ENCODE measurements at places on chromosomes 7 and 10.

DNA sequence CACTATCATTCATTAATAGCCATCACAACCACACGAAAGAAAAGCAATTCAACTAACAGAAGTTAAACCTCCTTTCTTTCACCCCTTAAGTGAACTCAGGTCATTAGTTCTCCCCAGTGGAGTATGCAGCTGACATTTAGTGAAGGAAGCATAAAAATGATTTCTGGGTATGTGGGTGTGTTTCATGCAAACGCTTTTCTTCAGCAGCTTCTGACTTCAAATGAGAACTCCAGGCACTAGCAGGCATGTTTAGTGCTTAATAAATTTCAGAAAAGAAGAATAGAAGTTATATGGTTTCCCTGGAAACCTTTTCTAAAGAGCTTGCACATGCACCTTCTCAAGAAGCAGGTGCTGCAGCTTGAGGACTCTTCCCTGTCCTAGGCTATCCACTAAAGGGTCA is 62.5 kb downstream of the PIK3CG start:
- DNase-seq = no peak

GRCh38 chr10:63437116-63437949 is 28.4 kb downstream of the JMJD1C start:
- DNase-seq = no peak

GRCh38 chr10:125060482-125060825 is 99.9 kb downstream of the CTBP2 start:
- no peak for DNase-seq

- no peak for DNase-seq
These were observed 63.1 kb upstream of the ADRB1 start for GRCh38 chr10:113980408-113981087.

GRCh38 chr10:20616056-20616671 is 280.9 kb downstream of the NEBL start:
- DNase-seq = no peak

DNA sequence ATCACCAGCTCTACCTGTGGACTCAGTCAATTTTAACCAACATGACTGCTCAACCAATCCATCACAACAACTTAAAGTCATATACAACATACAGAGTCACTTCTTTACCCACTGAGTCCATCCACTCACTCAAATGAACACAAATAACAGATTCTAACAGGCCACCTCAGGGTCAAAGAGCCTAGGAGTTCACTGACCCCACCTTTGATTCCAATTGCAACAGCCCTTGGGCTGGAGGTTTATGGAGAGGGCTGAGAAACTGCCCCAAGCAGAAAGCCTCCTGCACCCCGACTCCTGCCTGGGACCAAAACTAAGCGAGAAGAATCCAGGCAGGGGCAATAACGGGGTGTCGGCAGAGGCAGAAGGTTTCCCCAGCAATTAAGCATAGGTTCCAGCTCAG is 263.8 kb downstream of the PARD3 start:
- no peak for DNase-seq

DNA sequence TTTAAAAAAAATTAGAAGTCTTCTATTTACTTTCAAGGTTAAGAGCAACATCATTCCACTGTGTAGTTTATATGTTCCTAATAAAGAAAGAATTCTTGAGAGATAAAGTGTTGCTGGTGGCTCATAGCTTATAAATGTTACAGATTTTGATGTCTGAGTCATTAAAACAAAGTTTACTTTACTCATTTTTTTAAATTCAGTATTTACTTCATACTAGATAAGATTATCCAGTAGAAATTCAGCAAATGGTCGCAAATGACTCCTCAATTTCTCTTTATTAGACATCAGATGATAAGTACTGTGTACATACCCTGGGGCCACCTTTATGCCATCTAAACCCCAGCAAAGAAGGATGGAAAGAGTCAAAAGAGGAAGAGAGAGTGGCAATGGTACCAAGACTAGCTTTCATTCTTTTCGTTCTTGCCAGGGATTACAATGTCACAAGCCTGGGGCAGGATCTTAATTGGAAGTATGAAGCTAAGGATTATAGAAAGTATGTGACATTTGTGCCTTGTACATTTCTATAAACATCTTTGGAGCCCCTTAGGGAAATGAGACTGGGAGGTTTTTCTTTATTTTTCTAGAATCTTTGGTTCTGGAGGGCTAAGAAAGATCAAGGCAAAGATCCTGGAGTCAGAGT is 206.1 kb downstream of the CHRM2 start:
- no peak for DNase-seq

DNA sequence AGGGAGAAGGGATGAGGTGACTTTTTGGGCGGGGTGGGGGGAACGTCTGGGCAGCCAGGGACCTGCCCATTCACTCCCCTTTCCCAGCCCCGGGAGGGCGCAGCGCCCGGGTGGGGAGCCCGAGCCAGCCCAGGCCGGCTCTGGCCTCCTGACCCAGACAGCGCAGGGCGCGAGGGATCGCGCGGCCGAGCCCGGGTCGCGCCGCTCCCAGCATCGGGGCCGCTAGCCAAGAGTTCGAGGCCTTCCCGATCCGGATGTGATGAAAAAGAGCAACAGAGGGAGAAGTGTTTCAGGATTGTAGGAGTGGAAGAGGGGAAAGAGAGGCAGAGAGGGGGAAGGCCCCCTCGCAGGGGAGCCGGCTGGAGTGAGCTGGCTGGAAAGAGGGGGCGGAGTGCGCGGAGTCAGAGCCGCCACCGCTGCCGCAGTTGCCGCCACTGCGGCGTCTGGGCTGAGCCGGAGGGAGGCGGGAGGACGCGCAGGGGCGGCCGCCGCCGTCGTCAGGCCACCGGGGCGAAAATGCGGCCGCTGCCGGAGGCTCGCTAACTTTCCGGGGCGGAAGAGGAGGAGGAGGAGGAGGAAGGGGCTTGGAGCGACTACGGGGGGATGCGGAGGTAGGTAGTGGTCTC is at the start of gene MDFIC:
MDFIC (plus strand) TSS at position 69 of the 626 bp plus-strand sequence. CDS start 940 bp downstream, outside the sequence.
- peak; percentile 72 for DNase-seq

GRCh38 chr10:47321521-47322195 is 596 bp upstream of the GDF2 start:
- no peak for DNase-seq

DNA sequence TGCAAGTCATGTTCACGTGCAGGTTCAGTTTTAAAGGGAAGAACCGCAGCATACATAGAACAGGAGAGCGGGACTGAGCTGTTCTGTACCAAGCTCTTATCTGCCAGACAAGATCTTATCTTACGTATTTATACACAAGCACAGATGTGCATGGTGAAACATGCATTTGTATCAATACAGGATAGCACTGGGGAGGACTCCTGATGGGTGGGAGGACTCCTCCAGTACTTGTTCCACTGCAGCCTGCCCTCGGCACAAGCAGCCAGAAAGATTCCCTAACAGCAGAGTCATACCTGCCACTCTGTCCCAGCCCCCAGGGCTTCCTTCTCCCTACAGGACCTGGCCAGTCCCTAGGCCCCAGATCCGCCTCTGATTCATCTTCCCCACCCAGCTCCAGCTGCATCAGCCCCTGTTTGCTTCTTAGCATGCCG is 13.2 kb upstream of the PRKCQ start:
- peak; percentile 48 for DNase-seq

DNA sequence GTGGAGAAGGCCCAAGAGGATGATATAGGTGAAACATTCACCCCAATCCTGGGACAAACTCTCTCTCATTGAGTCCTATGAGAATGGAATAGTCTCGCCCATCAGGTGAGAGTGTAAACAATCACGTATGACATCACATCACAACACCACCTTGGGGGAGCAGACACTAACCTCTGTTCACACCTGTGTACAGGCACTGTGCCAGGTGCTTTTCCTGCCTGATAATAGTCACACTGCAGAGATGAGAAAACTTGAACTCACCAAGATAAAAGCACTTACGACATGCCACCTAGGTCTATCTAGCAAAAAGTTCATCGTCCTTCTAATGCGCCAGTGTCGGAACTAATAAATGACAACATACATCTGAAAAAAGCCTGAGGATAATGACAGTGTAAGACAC is 187.8 kb downstream of the FAM107B start:
- peak; percentile 84 for DNase-seq

DNA sequence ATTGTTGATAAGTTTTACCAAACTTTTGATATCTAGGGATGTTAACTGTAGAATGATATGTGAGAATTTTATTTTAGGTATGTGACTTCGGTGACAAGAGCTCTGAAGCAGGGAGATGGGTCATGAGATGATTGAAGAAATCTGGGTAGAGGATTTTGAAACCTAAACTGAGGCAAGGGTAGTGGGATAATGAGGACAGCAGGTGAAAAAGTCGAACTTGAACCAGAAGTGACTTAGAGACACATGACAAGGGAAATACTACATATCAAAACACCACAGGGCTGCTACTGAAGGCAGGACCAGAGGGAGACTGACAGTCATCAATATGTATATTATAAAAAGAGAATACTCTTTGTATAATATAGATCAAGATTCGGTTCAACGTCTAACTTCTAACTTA is 113.2 kb downstream of the WDFY4 start:
- DNase-seq = no peak

DNA sequence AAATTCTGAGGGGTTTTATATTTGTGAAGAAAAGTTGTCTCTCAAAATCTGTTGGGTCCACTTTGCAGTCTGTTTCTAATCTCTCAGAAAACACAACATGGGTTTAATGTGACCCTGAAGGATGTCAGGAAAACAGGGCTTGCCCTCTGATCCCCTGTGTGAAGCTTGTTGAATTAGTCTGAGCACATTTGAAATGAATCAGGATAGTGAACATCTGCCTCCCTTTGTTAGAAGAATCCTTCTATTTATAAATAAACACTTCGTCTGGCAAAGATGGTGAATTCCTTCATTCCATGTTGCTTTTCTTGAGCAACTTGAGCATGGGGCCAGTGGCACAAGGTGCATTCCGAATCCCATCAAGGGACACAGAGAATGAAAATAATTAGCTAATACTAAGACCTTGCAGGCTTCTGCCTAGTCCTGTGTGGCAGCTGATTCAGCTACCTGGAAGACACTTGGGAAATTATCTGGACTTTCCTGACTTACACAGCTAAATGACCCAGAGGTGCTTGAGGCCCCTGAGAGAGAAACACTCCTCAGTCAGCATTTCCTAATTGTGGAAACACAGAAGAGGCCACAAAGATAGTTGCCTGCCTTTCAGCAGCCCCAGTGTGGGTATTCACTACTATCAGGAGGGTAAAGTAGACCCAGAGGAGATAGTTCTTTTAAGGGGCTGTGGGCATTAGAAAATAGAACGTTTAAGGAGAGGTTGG is 305.5 kb downstream of the C7orf25 start:
- DNase-seq = no peak

DNA sequence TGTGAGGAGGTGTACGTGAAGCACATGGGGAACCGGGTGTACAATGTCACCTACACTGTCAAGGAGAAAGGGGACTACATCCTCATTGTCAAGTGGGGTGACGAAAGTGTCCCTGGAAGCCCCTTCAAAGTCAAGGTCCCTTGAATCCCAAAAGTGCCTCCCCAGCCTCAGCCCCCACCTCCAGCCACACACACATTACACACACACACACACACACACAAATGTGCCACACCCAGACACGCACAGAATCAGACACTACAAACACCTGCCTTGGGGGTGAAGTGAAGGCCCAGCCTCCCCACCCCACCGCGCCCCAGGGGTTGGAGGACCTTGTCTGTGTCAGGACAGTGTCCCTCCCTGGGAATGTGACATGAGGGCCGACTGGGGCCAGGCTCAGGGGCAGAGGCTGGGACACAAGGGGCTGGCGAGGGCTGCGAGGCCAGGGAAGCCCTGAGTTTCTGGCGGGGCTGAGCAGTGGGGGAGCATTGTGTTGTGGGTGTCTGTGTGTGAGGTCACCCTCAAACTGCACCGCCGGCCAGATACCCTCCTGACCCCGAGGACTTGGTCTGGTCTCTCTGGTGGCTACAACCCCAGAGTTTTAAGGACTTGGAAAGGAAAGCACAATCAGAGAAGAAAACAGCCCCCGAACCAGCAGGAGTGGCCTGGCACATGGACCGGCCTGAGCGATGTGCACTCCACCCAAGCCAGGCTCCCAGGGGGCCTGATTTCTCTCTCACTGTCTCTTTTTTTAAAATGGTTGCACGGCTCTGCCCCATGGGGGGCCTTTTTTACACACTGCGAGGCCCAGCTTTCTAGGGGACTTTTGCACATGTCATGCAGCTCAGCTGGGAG is 4.0 kb upstream of the ATP6V1F start:
- DNase-seq = no peak

DNA sequence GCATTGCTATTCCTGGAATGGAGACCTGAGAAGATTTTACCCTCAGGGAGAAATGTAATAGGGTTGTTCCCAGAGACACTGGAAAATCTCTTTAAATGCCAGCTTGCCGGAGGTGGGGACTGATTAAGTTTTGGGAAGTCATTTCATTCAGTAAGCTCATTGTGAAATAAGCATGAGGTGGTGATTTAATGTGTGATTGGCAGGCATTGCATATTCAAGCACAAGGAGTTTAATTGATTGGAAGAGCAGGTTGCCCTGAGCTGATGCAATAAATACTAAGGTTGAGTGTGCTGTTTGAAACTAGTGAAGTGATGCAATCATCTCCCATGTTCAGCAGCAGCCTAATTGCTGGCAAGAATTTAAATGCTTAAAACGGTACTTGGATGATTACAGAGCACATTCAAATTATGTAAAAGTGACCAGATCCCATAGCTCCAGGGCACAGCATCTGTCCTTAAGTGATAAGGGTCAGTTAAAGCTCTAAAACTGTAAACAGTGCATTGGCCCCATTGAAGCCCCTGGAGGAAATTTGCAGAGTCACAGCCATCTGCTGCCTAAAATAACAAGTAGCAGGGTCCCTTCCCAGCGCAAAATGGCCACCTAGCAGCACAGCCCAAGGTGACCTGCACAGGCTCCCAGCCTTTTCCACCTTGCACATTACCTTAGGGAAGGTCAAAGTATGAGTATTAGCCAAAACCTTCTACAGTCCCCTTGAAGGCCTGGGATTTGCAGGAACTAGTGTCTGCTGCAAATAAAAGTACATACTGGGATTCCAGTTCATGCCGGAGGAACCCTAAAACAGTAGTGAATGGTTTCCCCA is 92.1 kb downstream of the CCDC71L start:
- DNase-seq = no peak

- DNase-seq = peak; percentile 82
These were observed 86.4 kb downstream of the MYL10 start for GRCh38 chr7:101542527-101543241.

DNA sequence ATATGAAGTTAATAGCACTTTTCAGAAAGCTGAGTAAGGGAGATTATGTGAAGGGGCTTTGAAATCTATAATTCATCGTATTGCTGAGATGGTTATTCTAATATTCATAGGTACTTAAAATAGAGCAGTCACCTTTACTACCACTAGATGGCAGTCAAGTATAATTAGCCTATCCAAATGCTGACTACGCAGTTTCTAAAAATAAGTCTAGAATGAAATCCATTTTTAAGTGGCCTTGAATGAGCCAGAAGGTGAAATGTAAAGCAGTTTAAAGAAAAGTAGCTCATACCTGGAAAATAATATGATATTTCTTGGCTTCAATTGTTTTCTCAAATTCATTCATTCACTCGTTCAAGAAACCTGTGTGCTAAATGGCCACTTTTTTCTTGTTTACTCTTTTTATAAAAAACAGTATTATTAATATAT is 1277.1 kb downstream of the GATA3 start:
- no peak for DNase-seq

- DNase-seq = no peak
These were observed 6.0 kb downstream of the SHH start for GRCh38 chr7:155806096-155806871.

Measured in CD4-positive, alpha-beta T cell treated with Interleukin-17A for 4 hours (primary cell).